NCI-H2029 treated with DMSO at 0.1 percent for 48 hours (cell line): ENCODE measurements at places on chromosomes 4 and X.

GRCh38 chr4:152075253-152075928, 314.6 kb upstream of the GATB start:
- DNase-seq: no peak

- no peak for DNase-seq
Measured at GRCh38 chr4:27368781-27369180, 508.1 kb downstream of the STIM2 start.

DNA sequence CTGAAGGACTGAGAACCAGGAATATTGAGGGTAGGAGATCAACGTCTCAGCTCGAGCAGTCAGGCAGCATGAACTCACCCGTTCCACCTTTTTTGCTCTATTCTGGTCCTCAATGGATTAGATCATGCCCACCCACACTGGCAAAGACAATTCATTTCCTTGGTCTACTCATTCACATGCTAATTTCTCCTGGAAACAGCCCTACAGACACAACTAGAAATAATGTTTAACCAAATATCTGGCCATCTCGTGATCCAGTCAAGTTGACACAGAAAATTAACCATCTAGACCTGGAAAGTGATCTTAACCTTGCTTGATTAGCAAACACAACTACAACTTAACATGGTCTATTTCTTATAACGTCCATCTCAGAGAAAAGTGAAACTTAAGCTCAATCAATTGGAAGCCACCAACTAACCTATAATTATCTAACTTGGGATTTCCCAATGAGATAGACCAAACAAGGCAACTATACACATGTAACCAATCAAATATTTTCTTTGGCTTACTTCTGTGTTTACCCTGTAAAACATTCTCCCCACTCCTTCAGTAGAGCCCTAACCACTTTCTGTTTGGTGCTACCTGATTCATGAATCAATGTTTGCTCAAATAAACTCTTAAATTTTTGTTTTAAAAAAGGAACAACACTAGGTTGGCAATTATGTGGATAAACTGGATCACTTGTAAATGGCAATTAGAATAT, 69.7 kb upstream of the MAMLD1 start:
- DNase-seq: peak; percentile 2

- no peak for DNase-seq
Measured at GRCh38 chrX:134369576-134369975, 90.4 kb upstream of the HPRT1 start.

GRCh38 chr4:156138781-156139280, 185.2 kb upstream of the CTSO start:
- no peak for DNase-seq
